GF-D8 (cell line): ENCODE measurements at places on chromosomes 5 and 9.

DNA sequence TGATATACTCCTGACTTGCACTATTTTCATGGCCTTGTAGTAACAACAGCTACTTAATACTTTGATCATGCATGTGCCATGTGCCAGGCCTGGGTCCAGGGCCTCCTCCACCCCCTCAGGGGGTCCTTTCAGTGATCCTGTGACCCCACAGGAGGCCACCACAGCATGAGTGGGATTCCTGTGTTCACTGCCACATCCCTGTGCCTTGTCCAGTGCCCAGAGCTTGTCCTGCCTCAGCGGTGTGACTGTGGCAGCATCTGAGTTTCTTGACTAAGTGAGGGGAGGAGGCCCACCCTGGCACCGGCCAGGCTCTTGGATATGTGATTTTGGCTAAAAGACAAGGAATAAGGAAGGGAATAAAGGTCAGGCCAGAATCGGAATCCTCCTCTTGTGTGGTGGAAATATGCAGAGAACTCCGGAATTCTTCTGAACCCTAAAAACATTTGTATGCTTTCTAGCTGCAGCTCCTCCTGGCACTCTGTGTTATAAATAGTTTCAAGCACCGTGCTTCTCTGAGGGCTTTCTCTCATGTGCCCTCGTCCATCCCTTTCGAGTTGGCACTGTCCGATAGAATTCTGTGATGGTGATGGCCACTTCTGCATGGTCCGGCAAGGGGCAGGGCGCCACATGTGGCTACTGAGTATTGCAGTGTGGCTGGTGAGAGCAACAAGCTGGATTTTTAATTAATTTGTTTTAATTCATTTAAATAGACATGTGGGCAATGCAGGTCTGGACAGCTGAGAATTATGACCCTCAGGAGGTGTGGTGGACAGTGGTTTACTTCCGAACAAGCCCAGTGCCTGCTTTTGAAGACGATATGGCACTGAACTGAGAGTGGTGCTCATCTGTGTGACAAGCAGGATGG lies 31.8 kb downstream of the TENT4A start:
- DNase-seq = no peak

DNA sequence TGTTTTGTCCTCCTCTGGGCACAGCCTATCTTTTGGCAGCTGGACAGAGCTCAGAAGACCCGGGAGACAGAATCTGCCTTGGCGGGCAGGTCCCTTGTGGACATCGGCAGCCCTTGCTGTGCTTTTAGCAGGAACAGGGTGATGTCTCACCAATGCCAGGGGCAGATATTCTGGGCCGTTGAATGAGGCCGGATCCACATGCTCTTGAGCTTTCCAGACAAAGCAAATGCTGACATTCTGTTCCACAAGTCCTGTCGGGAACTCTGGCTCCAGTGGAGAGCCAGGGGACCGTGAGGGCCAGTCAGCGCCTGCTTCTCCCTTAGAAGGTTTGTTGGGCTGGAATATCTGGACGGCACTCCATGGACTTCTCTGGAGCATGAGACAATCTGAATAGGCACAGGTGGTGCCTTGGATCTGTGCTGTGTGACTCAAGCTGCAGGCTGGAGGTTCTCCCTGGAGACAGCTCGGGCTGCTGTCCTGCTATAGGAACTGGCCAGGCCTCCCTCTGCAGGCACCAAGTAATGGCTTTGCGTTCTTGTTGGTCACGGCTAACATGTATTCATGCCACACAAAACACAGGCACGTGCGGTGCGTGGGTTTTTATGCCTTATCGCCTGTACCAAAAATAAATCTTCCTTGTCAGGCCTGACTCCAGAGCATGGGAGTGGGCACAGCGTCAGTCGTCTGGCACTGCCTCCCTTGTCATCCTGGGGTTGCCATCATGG lies 80.3 kb downstream of the GADD45G start:
- DNase-seq = no peak

GRCh38 chr9:91101611-91102168 lies 260.0 kb downstream of the AUH start:
- no peak for DNase-seq

- no peak for DNase-seq
Observed at GRCh38 chr9:80922544-80922943, 766.8 kb downstream of the TLE1 start.

DNA sequence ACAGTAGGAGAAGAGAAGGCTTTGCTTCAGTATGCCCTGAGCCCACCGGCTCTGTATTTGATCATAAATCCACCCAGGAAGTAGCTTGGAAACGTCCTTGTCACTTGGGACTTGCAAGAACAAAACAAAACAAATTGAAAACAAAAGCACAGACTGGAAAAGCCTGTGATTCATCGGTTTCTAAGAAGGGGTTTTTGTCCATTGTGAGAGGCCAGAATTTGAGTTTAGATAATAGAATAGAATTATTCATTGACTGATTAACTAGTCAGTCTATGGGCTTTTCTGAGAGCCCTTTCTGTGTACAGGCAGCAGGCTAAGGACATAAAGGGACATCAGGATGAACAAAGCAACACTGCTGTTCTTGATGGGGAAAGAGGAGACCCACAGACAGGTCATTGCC lies 424.8 kb downstream of the IRX1 start:
- no peak for DNase-seq

GRCh38 chr9:77847626-77848025 lies 184.0 kb downstream of the GNAQ start:
- DNase-seq = no peak

DNA sequence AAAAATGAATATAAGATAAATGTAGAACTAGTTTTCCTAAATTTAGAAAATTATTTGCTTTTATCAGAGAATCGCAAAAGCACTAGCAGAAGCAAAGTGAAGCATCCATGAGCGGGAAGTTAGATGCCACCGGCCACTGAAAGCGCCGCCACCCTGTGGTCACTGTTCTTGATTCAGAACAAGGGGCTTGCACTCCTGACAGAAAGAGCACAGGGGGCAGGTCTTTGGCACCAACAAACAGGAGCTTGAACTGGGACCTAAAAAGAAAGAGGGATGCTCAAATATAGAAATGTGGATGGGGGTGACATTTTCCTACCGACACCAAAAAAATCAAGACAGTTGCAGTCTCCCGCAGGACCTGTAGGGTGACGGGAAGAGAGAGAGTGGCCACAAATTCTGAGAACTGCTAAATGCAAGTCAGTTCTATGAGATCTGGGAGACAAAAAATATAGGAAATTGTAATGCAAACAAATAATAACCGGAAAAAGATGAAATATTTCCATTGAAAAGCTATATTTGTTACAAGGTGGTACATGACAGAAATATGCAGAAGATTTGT lies 144.3 kb downstream of the CDH12 start:
- no peak for DNase-seq

DNA sequence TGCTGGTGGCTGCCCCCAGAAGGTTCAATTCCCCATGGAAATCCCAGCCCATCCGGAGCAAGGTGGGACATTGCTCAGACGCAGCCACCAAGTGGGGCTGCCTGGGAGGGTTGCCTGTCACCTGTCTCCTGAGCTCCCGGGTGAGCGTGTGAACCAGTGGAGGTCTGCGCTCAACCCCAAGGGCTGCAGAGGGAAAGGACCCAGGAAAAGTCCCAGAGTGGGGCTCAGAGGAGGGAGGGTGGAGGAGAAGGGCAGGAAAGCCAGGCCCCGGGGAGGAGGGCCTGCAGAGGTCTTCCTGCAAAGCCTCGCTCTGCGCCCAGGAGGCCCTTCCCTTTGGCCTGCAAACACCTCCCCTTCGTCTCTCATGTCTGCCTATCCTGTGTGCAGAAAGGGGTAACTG lies 119.5 kb upstream of the SARDH start:
- DNase-seq = no peak

DNA sequence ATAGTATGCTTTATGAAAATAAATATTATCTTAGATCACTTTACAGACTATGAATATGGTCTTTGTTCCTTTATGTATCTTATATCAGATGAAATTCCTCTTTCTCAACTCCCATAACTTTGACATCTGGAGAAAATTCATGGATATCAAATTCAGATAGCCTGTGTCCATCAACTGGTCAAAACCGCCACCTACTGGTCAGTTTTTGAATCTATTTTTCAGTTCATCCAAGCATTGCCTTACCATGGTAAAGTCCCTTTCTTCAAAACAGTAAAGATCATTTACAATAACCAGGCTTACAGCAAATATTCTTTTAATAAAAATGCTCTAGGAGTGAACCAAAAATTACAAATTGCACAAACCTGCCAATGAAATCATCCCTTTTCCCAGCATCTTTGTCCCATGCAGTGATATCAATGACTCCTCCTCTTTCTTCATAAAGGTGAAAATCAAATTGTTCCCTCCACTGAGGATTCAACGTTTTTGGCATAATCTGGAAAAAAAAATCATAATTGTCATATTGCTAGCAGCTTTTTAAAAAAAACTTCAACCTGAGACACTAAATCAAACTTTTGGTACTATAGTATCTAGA lies 290.5 kb downstream of the SLF1 start:
- DNase-seq = no peak

- no peak for DNase-seq
Observed at GRCh38 chr5:153660919-153661318, 170.4 kb downstream of the GRIA1 start.

- DNase-seq = no peak
Observed at GRCh38 chr9:104553261-104553660, 15.7 kb upstream of the OR13C8 start.

- no peak for DNase-seq
Observed at GRCh38 chr5:13632676-13633075, 311.8 kb downstream of the DNAH5 start.

DNA sequence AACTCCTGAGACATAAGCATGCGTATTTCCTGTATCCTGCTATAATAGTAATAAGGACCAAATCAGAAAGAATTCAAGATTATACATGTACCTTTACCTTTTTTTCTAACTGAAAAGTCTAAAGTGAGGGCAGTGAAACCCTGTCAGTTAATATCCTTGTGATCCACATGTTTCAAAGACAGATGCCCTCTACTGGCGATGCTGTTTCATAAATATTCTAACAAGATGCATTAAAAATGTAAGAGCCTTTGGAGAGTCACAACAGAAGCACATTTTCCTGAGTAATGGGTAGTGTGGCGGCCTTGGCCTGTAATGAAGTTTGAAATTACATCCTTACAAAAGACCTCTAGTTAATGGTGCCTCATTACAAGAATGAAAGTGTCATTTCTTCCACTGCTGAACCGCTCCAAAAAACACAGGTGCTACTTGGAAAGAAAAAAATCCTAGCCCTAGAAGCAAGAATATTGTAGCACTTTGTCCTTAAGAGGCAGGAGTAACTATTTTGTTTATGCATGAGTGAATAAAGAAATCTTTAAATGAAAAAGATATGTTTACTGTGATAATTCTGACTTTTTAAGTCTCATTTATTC lies 232.6 kb downstream of the EPB41L4A start:
- DNase-seq = no peak

DNA sequence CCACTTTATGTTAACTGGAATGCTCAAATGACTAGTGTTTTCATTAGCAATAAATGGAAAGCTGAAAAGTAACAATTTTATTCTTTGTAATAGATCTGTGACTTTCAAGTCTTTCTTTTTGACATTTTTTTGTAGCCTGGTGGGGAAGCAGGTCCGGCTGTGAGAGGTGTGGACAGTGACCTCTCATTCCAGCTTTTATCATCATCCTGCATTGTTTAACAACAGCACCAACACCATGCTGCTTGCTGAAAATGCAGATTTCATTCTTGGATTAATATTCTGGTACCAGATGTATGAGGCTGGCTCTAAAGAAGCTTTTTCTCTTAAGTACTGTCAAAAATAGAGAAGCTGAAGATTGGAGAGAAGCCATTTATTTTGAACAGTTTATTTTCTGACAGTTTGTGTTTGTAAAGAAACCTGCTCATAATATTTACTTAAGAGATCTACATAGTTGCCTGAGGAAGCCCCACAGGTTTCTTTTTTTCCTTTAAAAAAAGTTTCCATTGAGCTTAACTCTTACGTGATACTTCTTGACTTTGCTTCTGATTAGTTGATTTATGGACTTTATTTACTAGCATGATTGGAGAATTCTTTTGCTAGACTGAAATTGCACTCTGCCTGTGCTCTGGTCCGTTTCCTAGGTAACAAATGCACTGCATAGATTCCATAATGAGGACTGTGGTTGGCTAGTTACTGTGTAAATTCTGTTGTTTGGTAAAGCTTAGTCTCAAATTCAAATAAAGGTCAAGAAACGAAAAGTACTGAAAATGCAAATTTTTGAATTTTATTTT lies 3.4 kb downstream of the KIAA1958 start:
- no peak for DNase-seq

GRCh38 chr5:68341006-68341405 lies 125.5 kb downstream of the PIK3R1 start:
- no peak for DNase-seq

DNA sequence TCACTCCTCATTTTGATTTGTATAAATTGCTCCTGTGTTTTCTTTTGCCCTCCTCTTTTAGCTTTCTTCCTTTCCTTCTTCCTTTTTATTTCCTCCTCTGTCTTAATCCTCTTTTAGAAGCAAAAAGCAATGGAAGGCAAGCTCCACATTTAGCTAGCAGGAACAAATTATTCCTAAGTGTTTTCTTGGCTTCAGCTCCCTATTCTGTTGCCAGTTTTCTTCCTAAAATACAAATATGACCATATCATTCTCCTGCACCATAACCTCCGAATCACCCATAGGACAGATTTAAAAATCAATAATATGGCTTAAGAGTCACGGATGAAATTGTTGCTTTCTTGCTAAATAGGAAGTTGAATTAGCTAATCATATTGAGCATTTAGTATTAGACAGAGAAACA lies 49.4 kb downstream of the GRIN3A start:
- no peak for DNase-seq

DNA sequence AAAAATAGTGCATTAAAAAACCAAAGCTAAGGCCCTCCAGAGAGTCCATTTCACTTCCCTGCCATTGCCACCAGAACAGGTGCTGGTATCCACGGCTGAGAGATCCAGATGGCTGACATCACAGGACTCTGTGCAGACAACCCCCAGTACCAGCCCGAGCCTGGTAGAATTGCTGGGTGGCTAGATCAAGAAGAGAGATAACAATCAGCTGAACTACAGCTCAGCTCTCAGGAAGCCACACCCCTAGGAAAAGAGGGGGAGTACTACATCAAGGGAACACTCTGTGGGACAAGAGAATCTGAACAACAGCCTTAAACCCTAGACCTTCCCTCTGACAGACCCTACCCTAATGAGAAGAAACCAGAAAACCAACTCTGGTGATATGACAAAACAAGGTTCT lies 73.8 kb upstream of the SLIT3 start:
- no peak for DNase-seq

- DNase-seq = no peak
Observed at GRCh38 chr9:8781458-8781857, 981.9 kb upstream of the DMAC1 start.

GRCh38 chr9:106075960-106076327 lies 381.6 kb downstream of the TMEM38B start:
- no peak for DNase-seq

GRCh38 chr5:33308586-33308985 lies 132.2 kb upstream of the TARS1 start:
- DNase-seq = no peak

GRCh38 chr9:126431077-126431742 lies 104.6 kb downstream of the MVB12B start:
- no peak for DNase-seq

DNA sequence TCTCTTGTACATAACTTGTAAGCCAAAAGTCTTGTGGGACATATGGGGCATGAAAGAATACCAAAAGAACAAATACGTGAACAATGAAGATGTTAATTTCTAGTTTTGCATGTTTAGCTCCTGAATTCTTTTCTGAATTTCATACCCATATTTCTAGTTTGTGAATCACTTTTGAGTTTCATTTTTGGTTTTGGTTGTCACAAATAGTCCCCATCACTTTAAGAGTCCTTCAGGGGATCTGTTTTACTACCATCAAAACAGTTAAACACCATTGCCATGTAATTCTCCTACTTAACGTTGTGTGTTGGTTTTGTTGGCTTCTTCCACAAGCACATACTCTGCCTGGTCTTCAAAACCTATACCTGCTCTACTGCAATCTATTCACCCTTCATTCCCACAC lies 27.0 kb downstream of the VCAN start:
- no peak for DNase-seq
